ENCODE measurements at places on chromosomes 5 and 9. TPM values are rescaled to one million over a fixed set of nuclear protein-coding genes. Genes with fewer than 3 reads are reported as not detected.

SLC1A1 gene
- not detected for total RNA-seq

LRRC19 gene
- 0.43 TPM for total RNA-seq

DNA sequence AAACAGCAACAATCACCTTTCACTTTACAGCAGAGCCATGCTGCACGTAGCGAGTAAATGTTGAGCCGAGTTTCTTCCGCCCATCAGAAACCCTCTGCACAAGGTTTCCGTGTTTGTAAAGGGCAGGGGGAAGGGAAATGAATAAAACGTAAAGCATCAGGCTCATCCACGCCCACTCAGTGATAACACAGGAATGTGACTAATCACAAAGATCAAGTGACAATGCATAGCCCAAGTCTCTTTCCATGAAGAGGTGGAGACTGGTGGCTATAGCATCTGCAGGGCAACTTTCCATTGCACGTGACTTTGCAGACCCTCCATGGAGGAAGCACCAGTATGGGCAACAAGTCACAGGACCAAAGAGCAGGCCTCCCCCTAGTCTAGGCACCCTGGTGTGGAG, 56.6 kb downstream of the CAMSAP1 start:
- ATAC-seq = no peak

DNA sequence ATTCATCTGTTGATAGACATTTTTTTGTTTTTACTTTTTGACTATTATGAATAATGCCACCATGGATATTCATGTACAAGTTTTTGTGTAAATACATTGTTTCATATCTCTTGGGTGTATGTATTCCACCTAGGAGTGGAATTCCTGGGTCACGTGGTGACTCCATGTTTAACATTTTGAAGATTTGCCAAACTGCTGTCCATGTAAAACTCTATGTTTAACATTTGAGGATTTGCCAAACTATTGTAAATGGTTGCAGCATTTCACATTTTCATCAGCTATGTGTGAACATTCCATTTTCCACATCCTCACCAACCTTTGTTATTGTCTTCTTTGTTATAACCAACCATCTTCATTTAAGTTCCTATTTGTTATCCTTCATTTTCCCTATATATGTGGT, 12.2 kb downstream of the TMEFF1 start:
- no peak for ATAC-seq

DNA sequence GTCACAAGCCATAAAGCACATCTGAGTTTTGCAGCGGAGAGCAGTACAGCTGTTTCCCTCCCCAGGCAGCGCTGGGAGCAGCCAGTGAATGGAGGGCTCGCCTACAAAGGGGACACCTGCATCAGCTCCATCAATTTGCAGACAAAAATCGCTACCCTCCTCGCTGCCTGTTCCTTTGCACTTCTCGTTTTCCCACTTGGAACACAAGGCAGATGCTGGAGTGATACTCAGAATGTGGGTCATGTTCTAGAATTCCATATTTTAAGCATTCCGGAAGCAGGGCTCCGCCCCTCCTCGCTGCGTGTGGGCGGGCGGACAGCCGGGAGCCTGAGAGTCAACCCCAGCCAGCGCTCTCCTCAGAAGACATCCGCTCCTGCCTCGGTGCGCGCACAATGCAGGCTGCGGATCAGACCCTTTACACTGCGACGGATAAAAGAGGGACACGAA, 92.1 kb downstream of the LMNB1 start:
- peak; percentile 96 for ATAC-seq

DNA sequence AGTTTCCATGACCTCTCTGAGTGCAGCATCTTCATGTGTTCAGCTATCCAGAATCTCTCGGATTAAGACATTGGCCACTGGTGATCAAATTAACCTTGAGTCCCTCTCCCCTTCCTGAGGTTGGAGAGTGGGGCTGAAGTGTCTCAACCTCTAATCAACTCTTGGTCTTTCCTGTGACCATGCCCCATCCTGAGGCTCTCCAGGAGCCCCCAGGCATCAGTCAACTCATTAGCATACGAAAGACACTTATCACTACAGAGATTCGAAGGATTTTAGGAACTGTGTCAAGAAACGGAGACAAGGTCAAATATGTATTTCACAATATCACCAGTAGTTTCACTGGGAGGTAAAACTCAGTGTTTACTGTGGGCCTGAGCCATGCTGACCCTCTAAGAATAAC, 130.2 kb upstream of the CCDC152 start:
- ATAC-seq = no peak

Data from motor neuron (in vitro differentiated cells).